NCI-H2029 (cell line): ENCODE measurements at places on chromosomes 7 and 10.

DNA sequence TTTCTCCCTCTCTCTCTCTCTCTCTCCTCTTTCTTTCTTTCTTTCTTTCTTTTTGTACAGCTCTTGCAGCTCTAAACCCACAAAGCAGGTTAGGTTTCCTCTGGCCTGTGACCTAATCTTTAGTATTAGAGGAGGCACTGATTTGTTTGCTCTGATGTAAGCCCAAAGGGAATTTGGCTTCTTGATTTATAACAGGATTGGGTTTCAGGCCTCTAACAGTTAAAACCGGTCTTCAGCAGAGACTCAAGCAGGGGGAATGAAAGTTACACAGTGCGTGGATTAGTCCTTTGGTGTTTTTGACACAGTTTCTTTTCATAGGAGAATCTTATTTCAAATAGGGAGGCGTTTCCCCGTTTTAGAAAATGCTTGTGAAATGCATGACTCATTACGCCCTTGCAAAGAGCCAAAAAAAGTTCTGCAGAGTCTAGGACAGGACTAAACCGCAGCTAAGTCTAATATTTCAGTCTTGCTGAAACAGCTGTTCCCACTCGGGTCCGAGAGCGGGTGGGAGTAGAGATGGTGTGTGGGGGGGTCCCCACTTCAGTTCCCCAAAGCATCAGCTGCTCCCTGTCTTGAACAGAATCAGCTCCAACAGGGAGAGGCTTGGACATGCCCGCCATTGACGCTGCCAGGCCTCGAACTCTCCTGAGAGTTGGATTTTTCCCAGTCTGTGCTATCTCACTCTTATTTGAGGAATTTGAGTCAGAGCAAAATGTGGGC lies 296.5 kb upstream of the PITRM1 start:
- DNase-seq, result no peak

- DNase-seq, result no peak
Observed at GRCh38 chr7:143289421-143289820, 1.3 kb downstream of the CASP2 start.

DNA sequence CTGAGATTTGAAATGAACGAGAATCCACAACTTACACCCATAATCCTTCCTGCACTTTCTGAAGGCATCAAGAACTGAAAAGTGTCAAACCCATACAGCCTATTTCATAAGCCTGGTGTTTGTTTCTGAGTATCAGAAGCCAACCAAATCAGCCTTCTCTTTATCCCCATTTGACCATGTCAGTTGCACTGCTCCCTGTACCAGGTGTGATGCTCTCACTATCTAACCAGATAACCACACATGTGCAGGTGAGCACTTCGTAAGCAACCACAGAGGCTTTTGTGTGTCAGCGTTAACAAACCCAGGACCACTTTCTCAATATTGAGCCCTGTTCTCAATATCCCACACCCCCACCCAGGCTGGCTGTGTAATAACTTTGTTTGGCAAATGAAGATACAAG lies 114.4 kb downstream of the DOCK4 start:
- no peak for DNase-seq

GRCh38 chr7:29920491-29920890 lies 69.1 kb downstream of the SCRN1 start:
- DNase-seq, result no peak

GRCh38 chr7:3138997-3139396 lies 95.3 kb upstream of the CARD11 start:
- no peak for DNase-seq
